Activated CD8-positive, alpha-beta T cell treated with anti-CD3 and anti-CD28 coated beads for 36 hours (primary cell): ENCODE measurements at places on chromosomes 6 and 20. TPM values are rescaled to one million over a fixed set of nuclear protein-coding genes. Genes with fewer than 3 reads are reported as not detected.

FOXF2 gene
- not detected for total RNA-seq

C6orf52 gene
- total RNA-seq = 3.3 TPM

STK38 gene
- 23.4 TPM for total RNA-seq

ZBTB46 gene
- 0.31 TPM for total RNA-seq

HMGN4 gene
- total RNA-seq = 80.2 TPM

CGA gene
- not detected for total RNA-seq

BCLAF1 gene
- 128 TPM for total RNA-seq

TCP11 gene
- total RNA-seq = not detected

RWDD2A gene
- total RNA-seq = 1.6 TPM

GRIK2 gene
- not detected for total RNA-seq

NKX2-2 gene
- not detected for total RNA-seq

HLA-DPA1 gene
- total RNA-seq = 27.9 TPM

BAK1 gene
- 34.3 TPM for total RNA-seq

SNRPB gene
- total RNA-seq = 479 TPM

SCRT2 gene
- not detected for total RNA-seq

MCHR2 gene
- total RNA-seq = not detected

TMEM244 gene
- 0.54 TPM for total RNA-seq

SAPCD1 gene
- total RNA-seq = 13.6 TPM

SPATA25 gene
- 0.58 TPM for total RNA-seq

KCNQ2 gene
- total RNA-seq = not detected

SLC16A10 gene
- total RNA-seq = 11.5 TPM
